ENCODE measurements at places on chromosomes 5 and 9.

GRCh38 chr5:133109655-133110483 lies 58.1 kb downstream of the HSPA4 start:
- no peak for DNase-seq

DNA sequence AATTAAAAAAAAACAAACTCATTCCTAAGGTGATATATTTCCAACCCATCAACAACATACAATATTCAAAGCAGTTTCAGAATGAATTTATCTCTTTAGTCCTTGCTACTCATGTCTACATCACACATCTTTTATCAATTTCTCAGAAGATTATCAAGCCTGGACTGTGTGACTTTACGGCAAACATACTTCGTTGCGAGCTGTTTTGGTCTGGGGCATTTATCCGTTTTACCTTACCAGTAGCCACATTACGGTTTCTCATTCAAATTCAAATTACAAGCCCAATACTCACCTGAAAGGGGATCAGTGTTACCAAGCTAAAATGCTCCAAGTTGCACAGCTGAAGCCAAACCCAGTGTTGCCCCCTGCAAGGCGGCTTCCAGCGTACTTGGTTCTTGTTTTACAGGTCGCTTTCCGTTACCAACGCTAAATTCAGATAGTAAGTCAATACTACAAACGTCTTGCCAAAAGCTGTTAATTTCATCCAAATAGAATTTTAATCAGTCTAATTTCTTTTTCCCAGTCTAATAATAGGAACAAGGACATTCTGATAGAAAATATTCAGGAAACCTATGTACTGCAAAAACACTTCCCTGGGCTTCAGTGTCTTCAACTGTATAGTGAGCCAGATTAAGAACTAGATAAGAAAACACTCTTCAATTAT lies 1.8 kb downstream of the HNRNPH1 start:
- DNase-seq: peak; percentile 27

- no peak for DNase-seq
Measured at GRCh38 chr5:135425641-135426040, 21.5 kb downstream of the DCANP1 start.

DNA sequence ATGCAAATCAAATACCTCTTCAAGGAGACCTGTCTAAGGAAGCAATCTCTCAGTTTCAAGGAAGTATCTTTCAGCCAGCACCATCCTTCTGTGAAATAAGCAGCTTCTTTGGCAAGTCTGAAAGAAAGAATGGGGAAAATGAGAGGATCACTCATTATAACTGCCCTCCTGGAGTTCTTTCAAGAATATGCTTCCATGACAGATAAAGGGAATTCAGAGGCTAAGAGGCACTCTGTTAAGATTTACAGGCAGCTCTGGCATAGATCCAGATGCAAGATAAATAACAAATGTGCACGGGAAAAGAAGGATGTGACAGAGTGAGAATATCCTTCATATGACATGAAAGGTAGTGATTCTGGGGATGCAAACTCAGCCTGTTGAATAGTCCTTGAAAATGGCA lies 348.2 kb upstream of the CCNG1 start:
- no peak for DNase-seq

DNA sequence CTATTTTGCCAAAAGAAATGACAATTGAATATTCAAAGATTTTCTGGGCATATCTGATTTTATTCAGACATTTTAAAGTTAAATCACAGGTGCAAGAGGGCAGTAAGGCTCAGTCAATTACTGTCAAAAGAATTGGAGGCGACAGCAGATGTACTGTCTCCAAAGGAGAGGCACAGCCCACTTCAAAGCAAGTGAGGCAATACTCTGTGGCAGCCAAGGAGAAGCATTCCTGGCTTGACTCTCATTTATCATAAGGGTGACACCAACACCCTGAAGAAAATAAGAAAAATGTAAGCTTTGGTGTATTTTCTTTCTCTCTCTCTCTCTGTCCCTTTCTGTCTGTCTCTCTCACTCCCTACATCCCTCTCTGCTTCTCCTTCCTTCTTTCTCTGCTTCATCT lies 93.3 kb downstream of the SVEP1 start:
- DNase-seq: no peak

- DNase-seq: no peak
Measured at GRCh38 chr9:82600536-82601292, 462.2 kb downstream of the RASEF start.

DNA sequence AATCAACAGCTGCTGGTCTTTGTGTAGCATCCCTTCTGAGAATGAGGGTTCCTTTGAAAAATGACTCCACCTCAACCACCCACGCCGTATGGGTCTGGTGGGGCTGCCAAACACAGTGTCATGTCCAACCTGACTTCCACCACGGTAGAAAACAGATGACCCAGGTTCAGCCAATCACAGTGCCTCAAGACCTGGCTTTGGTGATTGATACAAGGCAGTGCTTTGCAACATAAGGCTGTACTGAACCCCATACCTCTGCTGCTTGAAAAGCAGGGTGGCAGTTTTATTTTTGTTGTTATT lies 11.5 kb upstream of the TGFBR1 start:
- no peak for DNase-seq

DNA sequence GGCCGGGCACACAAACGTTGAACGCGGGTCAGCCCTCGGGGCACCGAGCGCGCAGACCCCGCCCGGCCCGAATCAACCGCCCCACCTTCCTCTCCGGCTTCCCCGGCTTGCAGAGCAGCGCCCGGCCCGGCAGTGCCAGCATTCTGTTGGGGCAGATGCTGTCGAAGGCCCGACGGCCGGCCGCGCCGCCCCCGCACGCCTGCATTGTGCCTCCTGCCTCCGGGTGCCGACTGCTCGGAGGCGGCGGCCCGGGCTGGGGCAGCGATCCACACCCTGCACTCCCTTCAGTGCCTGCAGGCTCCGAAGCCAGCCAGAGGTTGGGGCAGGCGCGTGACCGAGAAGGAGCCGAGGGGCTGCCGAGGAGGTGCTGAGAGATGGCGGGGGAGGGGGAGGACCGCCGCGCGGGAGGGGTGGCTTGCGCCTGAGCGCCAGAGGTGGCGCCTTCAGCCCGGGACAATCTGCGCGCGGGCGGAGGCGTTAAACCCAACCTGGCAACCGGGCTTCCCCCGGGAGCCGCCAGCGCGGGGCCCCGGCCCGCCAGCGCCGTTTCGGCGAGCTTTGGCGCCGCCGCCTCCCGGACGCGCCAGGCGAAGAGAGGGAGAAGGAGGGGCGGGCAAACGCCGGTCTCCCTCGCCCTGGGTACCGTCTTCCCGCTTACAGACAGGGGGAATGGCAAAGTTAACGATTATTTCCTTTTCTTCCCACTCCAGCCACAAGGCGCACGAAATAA lies at the start of gene MCIDAS:
MCIDAS (minus strand) TSS at position 382 of the 730 bp plus-strand sequence; CDS start at position 205, 177 bp downstream.
- peak; percentile 73 for DNase-seq

DNA sequence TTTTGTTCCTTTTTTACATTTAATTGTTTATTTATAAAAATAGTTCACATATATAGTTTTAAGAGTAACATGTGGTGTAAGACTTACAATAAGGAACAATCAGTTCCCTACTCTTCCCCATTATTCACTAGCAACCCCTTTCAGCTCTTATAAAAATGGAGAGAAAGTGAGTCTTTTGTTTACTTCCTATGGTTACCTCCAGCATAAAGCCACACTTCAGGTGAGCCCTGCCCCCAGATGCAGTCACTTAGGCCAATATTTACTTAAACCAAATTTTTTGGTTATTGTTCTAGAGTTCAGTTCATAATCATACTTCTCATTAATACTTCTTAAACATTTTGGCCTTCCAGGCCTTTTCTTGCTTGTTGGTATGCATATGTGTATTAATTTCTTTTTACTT lies 33.7 kb downstream of the UBE2R2 start:
- DNase-seq: no peak

GRCh38 chr9:31078175-31078574 lies 1306.3 kb upstream of the ACO1 start:
- no peak for DNase-seq

- peak; percentile 1 for DNase-seq
Measured at GRCh38 chr5:5658226-5658625, 235.7 kb downstream of the ICE1 start.

DNA sequence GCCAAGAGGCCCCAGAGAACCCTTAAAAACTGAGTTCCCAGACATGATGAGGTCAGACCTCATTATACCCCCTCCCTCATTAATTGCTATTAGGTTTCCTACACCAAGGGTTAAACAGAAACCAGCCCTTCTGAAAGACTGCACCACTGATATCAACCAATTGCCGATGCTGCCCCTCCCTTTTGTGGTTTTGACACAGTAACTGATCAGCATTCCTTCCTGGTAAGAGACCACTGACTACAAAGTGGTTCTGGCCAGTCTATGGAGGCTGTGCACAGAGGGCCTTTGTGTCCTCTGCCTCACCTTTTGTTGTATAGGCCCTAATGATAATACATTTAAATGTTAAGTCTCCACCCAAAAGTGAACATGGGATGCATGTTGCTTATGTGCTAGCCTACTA lies 201.5 kb downstream of the FRMD3 start:
- DNase-seq: peak; percentile 60

- DNase-seq: peak; percentile 75
Measured at GRCh38 chr5:96626956-96627355, 35.2 kb upstream of the CAST start.

DNA sequence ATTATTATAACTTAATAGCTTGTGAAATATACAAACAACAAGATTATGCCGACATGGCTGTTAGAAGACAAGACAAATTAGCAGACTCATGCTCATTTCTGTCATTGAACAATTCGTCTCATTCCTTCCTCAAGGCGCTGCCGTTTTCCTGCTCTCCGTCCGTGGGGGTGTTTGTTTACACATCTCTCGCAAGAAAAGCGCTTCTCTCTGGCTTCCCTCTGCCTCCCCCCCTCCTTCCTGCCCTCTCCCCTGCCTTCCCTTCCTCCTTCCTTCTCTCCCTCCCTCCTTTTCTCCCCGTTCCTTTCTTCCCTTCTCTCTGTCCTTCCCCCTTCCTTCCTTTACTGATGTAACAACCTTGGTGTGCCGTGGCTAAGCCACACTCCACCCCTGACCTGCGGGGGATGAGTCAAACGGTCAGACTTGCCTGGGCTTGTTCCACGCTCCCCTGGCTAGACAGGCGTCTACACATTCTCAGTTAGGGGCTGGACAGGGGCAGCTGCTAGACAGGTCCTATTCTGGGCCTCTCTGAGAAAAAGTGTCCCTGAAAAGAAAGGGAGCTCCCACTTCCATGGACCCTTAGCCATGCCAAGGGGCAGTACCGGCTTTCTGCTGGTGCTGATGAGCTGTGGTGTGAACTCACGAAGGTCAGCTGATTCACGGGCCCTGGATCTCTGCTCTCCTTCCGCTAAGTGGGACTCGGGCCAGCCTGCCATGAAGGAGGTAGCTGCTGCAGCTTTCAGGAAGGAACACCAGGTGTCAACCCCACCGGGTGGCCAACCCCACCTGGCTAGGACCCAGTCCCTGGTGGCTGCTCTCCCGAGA lies 32.0 kb upstream of the SPTLC1 start:
- DNase-seq: peak; percentile 92

- no peak for DNase-seq
Measured at GRCh38 chr9:98795295-98795955, 930 bp downstream of the ANKS6 start.

GRCh38 chr9:14096258-14096922 lies 217.6 kb downstream of the NFIB start:
- DNase-seq: no peak

DNA sequence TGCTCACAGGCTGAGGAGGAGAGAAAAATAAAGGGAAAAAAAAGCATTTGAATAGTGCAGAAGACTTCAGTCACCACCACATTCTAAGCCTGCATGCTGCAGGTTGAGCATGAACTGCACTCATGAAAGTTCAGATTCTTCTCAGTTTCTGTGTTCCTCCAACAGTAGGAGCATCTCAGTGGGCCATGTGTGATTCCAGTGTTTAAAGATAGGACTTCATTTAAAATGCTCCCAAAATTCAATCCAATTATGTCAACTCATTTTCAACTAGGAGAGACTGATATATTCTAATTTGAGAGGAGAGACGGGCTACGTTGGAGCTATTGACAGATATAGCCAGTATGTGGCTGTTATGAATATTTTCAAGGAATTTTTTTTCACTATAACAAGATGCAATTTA lies 186.8 kb downstream of the HCN1 start:
- no peak for DNase-seq

DNA sequence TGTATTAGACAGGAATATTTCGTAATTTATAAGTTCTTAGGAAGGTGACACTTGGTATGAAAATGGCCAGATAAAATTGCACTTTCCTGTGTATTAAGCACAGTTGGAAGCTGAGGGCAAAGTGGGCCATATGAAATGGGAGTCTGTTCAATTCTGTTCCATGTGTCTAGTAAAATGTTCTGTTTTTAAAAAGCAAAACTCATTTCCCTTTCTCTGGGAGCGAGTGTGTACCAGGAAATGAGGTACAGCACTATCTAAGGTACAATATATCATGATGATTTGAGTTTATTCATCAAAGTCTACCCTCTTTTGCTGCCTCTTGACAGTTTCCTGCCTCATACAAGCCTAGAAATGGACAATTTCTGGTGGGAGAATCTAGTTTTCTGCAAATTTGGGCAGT lies 51.2 kb upstream of the KCNN2 start:
- DNase-seq: no peak

GRCh38 chr9:121735065-121735792 lies 83.8 kb downstream of the DAB2IP start:
- peak; percentile 72 for DNase-seq

GRCh38 chr9:89020754-89021153 lies 29.5 kb downstream of the S1PR3 start:
- DNase-seq: no peak

GRCh38 chr9:126952205-126952977 lies 37.8 kb downstream of the RALGPS1 start:
- DNase-seq: no peak

GRCh38 chr9:137592767-137593166 lies 2.5 kb upstream of the ZMYND19 start:
- DNase-seq: no peak

DNA sequence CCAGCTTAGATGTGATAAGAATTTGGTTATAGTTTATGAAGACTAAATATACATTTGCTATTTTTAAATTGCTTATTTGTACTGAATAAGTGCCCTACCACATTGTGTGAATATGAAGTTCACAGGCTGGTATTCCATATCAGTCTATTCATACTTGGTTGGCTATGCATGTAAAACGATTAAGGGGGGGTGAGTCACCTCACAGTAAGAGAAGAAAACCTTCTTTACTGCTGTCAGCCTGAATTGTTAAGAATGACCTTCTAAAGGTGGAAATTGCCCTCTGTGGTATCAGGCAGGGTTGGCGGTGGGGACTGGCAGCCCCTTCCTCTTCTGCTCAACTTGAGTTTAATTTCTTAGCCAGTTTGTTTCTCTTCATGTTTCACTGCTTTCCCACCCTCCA lies 127.0 kb upstream of the RPS23 start:
- peak; percentile 93 for DNase-seq

DNA sequence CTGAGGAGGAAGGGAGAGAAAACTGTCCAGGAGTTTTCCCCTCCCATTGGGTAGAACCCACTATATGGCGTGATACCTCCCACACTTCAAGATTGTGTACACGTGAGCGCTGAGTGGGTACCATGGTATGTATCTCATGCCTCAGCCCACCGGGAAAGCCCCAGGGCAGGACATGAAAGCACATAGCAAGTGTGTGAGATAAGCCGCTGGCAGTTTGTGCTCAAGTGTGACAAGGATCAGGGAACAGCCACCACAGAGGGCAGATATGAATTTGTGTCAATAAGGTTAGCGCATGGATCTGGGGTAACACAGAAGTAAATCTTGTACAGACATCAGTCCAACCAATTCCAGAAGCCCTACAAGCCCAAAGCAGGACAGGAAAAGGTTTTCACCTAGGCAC lies 42.6 kb upstream of the NAA35 start:
- peak; percentile 4 for DNase-seq

Data from ELR (cell line).